Tibial artery (tissue), 4 donors: ENCODE measurements at places on chromosomes 12 and 14.

DNA sequence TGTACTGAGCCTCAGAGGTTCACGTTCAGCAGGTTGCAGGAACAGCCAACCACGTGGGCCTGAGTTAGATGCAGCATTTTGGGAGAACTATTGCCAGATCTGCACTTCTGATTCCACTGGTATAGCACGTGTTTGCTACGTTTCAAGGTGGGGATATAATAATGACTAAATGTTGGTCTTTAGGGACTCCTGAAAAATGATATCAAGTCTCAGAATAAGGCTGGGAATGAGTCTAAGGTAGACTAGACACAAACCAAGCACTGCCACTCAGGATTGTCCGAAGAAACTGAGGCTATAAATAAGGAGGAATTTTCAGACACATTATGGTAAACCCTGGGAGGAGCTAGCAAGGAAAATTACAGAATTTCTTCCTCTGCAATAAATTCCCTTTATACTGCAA, 98.1 kb downstream of the ESR2 start:
- no peak for DNase-seq

DNA sequence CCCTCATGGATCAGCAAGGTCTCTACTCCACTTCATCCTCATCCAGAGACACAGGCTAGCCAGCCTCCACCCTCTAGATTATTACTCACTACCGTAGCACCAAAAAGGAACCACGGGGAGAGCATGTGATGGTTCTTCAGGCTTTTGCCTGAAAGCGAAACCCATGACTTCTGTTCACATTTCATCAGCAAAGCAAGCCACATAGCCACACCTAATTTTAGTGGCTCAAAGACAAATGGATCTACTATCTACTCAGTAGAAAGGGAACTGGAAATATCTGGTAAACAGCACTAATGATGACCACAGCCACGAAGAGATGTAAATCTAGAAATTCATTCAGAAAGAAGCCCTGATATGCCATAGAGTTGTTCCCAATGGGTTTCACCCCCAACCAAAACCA, 51.4 kb downstream of the VCPKMT start:
- DNase-seq: peak; percentile 75

GRCh38 chr14:90274019-90274418, 17.7 kb downstream of the PSMC1 start:
- DNase-seq: no peak

GRCh38 chr12:126040307-126040706, 975.1 kb downstream of the AACS start:
- no peak for DNase-seq

- DNase-seq: no peak
These were observed 94.6 kb upstream of the DAAM1 start for GRCh38 chr14:59093902-59094301.

DNA sequence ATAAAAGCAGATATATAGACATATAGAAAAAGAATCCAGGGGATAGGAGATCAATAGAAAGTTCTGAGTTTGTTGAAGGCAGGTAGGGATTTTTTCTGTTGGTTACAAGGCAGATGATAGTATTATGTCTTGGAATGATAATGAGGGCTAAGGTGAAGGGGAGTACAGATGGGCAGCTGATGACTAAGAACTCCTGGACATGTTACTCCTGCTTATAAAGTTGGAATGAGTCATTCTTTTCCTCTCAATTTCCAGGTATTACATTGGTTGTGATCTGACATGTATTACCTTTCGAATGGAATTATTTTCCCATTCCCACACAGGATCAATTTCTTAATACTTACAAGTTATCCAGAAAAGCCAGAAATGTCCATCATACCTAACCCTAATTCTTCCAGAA, 545.2 kb upstream of the MGAT4C start:
- DNase-seq: no peak

- no peak for DNase-seq
These were observed 102.5 kb upstream of the BBS10 start for GRCh38 chr12:76450690-76451089.

GRCh38 chr12:70120970-70121369, 122.3 kb upstream of the CNOT2 start:
- no peak for DNase-seq

GRCh38 chr14:36646664-36647416, 14.8 kb upstream of the PAX9 start:
- no peak for DNase-seq

- no peak for DNase-seq
These were observed at the start of gene DLK1 for GRCh38 chr14:100726550-100727085. TSS of gene DLK1 (plus strand) at chr14:100726892. CDS start at chr14:100727069, 177 bp downstream.

GRCh38 chr14:65291531-65291930, 121.0 kb upstream of the FUT8 start:
- no peak for DNase-seq

- no peak for DNase-seq
These were observed 6.0 kb upstream of the SPTLC2 start for GRCh38 chr14:77622366-77622961.

DNA sequence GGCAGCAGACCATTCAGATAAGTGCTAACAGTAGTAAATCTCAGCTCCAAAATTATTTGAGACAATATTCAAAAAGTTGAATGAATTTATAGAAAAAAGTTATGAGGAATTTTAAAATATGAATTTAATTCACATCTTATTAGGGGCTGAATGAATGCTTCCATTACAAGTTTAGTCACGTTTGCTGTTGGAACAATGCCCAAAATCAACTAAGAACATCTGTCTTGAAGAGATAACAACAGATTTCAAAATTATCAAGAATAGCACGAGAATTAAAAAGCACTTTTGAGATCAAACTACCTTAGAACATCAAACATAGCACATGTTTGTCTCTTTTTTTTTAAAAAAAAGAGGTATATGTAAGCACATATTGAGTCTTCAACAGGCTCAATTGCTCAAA, 115.4 kb upstream of the PPFIA2 start:
- DNase-seq: no peak

GRCh38 chr12:10718279-10718821, 4.8 kb downstream of the YBX3 start:
- no peak for DNase-seq

- DNase-seq: no peak
These were observed 776.9 kb downstream of the SLC6A15 start for GRCh38 chr12:84135586-84136279.

- no peak for DNase-seq
These were observed 117.1 kb downstream of the DPF3 start for GRCh38 chr14:72776701-72777261.

DNA sequence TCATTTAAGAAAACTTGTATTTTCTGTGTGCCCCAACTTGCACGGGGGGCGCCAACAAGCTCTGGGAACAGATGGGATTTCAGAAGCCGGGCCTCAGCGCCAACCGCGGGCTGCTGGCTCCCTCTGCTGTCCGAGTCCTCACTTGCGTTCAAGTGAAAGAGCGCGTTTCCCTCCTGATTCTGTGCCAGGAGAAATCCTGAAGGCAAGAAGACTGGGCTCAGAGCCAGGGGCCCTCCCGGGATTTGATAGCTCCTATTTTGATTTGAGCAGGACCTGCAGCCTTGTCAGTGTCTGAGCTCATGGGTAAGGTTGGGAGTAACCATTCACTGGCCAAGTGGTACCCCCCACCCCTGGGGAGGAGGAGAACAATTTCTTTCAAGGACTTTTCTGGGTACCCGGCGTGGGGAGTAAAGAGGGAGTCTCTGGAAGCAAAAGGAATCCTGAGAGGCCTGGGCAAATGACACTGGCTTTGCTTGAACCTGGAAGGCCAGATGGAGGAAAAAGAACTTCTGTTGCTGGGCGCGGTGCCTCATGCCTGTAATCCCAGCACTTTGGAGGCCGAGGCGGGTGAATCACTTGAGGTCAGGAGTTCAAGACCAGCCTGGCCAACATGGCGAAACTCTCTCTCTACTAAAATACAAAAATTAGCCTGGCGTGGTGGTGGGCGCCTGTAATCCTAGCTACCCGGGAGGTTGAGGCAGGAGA, 179.0 kb upstream of the RGS6 start:
- DNase-seq: peak; percentile 93

DNA sequence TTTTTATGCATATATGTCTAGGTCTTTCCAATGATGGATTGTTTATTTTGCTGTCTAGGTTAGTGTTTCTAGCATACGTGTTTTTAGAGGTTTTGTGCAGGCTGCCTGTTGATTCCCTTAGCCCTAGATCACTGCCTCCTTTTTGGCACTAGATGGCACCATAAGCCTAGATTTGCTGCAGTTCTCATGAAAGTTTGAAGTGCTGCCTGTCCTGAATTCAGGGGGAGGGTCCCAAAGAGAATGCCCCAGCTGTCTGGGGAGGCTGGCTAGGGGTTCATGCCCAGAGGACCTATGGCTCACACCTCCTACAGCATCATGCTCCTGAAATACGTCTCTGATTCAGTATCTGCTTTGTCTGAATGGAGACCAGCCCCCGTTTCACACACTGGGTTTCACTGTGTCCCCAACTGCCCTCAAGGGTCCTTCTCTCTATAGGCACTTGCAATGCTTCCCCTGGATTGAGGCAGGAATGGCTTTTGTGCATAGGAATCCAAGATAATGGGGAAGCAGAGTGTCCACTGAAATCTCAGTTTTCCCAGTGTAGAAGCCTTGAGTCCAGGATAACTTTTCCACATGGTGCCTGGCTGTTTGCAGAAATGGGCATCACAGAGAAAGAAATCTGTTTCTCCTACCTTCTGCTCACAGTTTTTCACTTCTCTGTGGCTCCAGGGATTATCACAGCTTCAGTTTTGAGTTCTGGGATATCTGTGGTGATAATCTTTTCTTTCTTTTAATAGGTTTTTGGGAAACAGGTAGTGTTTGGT, 14.2 kb upstream of the TXNRD1 start:
- DNase-seq: peak; percentile 37

GRCh38 chr12:46556105-46556559, 183.6 kb upstream of the SLC38A2 start:
- DNase-seq: no peak

- DNase-seq: no peak
These were observed 95.1 kb downstream of the LLPH start for GRCh38 chr12:66035288-66035966.

DNA sequence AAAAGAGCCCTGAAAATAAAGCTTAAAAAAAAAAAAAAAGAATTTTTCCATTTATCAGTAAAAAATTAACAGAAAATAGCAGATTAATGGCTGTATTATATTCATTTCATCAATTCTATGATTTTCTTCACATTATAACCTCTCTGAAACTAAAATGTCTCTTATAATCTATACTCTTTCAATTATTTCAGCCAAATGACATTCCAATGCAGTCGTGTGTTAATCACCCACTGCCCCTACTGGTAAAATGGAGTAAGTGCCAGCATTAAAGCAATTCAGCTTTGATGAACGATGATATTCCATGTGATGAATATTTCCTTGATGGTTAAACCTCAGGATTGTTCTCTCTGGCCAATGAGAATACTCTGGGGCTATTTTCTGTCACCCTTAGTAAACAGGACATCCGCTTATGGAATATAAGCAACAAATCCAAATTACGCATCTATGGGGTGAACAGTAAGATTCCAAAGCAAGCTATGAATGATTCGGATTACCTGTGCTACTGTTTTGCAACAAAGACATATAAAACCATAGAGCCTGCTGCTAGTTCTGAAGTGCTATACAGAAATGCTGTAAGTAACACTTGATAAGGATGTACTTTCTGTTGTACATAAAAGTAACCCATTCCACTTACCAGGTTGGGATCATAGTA, 20.3 kb upstream of the SYCP3 start:
- DNase-seq: no peak

DNA sequence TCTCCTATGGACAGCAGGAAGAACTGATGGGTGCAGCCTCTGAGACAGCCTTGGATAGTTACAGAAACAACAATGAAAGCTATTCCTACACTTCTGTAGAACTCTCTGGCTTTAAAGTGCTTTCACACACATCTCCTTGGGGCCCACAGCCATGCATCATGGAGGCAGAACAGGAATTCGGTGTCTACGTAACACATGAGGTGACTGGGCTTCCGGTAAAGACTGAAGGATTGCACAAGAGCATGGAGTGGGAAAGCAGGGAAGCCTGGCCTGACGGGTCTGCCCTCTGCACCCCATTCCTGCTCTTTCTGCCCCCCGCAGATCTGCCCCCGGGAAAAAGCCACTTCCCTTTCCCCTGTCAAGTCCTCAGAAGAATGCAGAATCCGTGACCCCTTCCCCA, 82.6 kb downstream of the VWF start:
- DNase-seq: no peak

- no peak for DNase-seq
These were observed 985.7 kb upstream of the FBXO33 start for GRCh38 chr14:40417777-40418401.

GRCh38 chr14:97571201-97571600, 774.0 kb downstream of the VRK1 start:
- no peak for DNase-seq

- DNase-seq: no peak
These were observed 8.8 kb upstream of the DDHD1 start for GRCh38 chr14:53161758-53162435.

- DNase-seq: peak; percentile 80
These were observed 44.0 kb downstream of the RBMS2 start for GRCh38 chr12:56565510-56566101.

GRCh38 chr14:51576879-51577278, 74.8 kb upstream of the FRMD6 start:
- DNase-seq: no peak

GRCh38 chr14:90388437-90388836, 8.4 kb upstream of the CALM1 start:
- no peak for DNase-seq

- DNase-seq: no peak
These were observed 45.0 kb upstream of the KRR1 start for GRCh38 chr12:75556311-75556899.

DNA sequence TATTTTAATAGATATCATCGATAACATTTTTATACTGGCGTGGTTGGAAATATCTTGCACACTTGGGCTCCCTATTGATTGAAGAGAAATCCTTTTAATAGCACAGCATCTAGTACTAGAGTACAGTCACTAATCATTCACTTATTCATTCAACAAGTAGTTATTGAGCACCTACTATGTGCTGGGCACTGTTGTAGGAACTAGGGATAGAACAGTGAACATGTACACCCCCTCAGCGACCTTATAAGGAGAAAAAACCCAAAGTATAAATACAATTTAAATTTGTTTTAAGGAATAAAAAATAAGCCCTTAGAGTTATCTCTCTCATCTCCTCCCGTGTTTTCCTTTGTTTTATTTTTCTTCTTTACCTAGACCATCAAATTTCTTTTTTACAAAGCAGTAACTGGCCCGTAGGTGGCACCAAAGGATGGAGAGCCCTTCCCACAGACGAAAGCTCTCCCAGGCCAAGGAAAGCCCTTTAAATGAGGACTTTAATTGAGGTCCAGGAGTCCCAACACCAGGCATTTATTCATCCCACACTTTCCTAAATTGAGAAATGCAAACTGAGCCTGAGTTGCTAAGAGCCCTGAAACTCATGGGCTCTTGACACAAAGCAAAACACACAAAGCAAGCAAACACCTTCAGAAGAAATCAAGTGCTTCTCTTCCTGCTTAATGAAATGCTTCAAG, 29.0 kb downstream of the PEBP1 start:
- DNase-seq: no peak

GRCh38 chr14:61065656-61066055, 84.6 kb downstream of the SLC38A6 start:
- no peak for DNase-seq
